ENCODE measurements at places on chromosomes 1 and 21.

- DNase-seq, result no peak
Observed at GRCh38 chr1:220717800-220718640, 27.9 kb downstream of the C1orf115 start.

- no peak for DNase-seq
Observed at GRCh38 chr1:171292799-171293198, 21.2 kb upstream of the FMO4 start.

- no peak for DNase-seq
Observed at GRCh38 chr1:25579292-25580252, 36.2 kb downstream of the LDLRAP1 start.

GRCh38 chr1:187294421-187295201 is 465.9 kb downstream of the PLA2G4A start:
- no peak for DNase-seq

DNA sequence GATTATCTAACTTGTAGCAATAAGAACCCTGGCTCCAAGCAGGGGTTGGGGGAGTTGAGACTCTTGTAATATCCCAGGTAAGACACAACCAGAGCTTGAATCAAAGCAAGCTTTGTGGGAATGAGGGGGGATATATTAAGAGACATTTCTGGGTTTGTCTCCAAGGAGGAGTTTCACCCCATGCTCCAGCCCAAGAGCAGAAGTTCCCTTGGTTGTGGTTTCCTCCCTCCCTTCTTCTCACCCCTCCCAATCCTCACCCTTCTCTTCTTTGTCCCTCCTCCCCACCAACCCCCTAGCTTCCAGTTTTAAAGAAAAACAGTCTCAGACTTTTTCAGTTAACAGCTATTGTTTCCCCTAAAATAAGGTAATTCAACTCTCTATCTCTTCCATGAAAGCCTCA is 11.9 kb downstream of the TRAF3IP3 start:
- DNase-seq, result no peak

DNA sequence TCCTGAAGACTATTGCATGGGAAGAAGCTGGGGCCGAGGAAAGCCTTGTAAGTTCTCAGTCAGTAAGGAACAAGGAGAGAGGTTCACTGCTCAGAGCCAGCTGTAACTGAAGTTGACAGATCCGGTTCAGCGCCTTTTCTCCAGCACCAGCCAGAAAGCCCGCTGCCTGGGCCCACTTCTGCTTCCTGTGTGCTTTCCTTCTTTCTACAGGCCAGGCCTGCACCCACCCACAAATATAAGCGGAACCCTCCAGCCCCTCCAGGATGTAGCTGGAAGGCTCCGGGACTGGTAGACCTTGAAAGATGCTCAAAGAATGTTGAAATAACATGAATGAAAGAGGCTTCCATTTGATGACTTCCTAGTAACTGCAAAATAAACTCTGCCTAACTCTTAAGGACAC is 38.8 kb downstream of the PARP1 start:
- no peak for DNase-seq

GRCh38 chr1:159008744-159009188 is 941 bp upstream of the IFI16 start:
- DNase-seq, result peak; percentile 28

DNA sequence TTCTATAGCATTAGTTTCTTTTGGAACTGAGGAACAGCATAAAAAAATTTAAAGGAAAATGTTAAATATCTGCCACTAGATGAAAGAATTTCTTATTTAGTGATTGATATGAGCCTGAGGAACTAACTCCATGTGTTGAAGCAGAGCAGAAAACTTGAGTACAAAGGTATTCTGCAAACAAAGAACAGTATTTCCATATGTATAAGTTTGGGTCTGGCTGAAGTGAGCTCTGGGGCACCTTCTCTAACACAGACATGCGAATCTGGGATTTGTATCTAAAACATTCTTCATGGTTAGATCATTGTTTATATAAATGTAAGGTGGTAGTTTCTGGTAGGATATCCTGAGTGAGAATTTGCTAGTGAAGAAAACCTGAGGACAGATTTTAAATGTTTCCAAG is 123.2 kb downstream of the TYW3 start:
- no peak for DNase-seq

GRCh38 chr1:233253832-233254331 is 41.6 kb downstream of the PCNX2 start:
- no peak for DNase-seq

DNA sequence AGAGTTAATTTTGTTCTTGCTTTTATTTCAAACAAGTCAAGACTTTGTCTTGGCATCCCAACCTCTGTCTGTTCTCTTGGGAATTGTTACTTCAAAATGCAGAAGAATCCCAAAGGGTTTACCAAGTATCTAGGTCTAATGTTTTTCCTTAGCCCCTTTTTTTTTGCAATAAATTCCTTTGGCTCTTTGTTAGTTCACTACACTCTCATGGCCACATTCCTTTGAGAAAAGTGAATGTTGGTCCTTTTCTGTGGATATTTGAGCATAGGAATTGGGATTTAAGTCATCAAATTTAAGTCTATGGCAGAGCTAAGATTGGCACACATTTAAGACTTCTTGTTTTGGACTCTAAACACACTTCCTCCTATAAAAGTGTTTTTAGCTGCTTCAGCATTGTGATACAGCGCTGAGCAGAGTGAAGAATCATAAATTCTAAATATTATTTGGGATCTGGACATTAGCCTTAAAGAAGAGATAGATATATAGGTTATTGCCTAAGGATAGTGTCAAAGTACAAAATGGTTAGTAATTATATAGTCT is 1.9 kb downstream of the BTF3L4 start:
- no peak for DNase-seq

DNA sequence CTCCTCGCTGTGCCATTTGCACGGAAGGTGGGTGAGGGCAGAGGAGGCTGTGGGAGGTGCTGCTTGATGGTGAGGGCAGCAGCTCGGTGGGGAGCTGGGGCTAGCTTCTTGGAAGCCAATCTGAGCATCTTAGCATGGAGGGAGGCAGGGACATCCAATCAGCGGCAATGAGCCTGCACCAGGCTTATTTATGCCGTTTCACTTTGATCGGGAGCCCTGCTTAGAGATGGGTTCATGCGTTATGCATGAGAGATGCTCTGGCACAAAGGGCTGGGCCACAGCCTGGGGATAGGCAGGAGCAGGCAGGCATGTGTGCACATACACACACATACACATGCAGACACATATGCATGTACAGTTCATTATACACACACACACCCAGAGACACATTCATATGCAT is 220.2 kb downstream of the GRIK3 start:
- no peak for DNase-seq

DNA sequence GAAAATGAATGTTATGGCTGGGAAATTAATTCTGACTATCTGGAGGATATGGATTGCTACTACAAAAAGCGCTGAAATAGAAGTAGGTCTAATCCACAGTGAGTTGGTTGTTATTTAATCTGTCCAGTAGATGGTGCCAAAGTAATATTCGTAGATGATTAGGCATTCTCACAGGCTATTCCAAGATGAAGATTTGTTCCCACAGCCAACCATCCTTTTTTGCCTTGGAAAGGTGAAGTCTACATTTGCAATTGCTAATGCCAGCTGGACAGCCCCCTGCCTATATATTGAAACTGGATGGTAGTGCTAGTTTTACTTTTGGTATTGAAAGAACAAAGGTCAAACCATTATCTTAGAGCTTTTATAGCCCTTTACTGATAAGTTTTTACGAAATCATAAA is 43.8 kb downstream of the RBM11 start:
- DNase-seq, result no peak

GRCh38 chr1:118338936-118339335 is 153.9 kb upstream of the SPAG17 start:
- DNase-seq, result no peak

- DNase-seq, result no peak
Observed at GRCh38 chr1:67556297-67556900, 126.2 kb upstream of the SERBP1 start.

DNA sequence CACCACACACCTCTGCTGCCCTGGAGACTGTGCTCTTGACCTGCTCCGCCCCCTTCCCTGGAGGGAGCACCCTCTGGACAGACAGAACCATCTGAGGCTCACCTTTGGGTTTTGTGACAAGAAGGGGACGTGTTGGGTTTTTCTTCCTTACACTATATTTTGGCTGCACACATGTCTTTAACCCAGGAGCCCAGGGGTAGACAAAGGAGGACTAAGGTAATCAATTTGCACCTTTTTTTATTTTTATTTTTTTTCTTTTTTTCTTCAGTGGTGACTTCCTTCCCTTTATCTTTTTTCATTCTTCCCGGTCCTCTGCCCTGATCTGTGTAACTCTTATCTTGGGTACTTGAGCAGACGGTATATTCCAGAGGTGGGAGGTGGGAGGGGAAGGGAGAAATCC is 8.5 kb upstream of the TXLNA start:
- no peak for DNase-seq

GRCh38 chr1:31955917-31956736 is 18.0 kb upstream of the PTP4A2 start:
- DNase-seq, result peak; percentile 73

GRCh38 chr1:56921479-56921878 is 44.3 kb downstream of the C8B start:
- no peak for DNase-seq

- no peak for DNase-seq
Observed at GRCh38 chr1:41612953-41613352, 128.5 kb upstream of the EDN2 start.

- DNase-seq, result no peak
Observed at GRCh38 chr1:24178407-24178806, 8.7 kb downstream of the IFNLR1 start.

- peak; percentile 1 for DNase-seq
Observed at GRCh38 chr1:67429528-67430357, 459 bp downstream of the SERBP1 start.

- DNase-seq, result no peak
Observed at GRCh38 chr1:19599810-19600209, 44.3 kb upstream of the NBL1 start.

DNA sequence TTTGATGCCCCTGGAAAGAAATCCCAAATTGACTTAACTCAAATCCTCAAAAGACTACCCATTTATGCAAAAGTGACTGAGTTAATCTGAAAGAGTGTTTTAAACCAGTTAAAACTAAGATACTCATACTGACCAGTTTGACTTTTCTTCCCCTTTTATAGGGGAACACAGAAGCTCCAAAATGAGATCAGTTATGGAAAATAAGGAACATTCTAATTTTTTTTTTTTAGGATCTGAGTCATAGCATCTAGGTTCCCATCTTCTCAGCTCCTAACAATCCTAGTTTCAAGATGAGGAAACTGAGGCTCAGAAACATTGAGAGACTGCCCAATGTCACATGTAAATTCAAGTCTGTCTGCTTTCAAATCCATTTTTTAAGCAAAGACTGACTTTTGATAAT is 231.1 kb upstream of the RUNX1 start:
- no peak for DNase-seq

DNA sequence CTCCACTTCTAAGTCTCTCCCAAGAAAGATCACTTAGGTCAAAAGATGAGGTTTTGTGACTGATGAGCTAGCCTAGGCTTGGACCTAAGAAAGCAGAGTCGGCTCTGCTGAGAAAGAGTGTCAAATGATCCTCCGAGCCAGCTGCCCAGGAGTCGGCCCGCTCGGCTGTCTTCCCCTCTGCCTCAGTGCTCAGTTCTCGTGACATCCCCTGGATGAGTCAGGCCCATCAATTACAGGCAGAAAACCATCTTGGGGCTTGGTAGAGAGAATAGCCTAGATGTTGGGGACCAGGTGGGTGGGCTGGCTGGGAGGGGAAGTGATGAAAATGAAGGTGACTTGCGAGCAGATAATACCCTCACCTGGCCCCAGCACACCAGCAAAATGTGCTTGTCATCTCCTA is 60.5 kb downstream of the SLC66A1 start:
- DNase-seq, result no peak

DNA sequence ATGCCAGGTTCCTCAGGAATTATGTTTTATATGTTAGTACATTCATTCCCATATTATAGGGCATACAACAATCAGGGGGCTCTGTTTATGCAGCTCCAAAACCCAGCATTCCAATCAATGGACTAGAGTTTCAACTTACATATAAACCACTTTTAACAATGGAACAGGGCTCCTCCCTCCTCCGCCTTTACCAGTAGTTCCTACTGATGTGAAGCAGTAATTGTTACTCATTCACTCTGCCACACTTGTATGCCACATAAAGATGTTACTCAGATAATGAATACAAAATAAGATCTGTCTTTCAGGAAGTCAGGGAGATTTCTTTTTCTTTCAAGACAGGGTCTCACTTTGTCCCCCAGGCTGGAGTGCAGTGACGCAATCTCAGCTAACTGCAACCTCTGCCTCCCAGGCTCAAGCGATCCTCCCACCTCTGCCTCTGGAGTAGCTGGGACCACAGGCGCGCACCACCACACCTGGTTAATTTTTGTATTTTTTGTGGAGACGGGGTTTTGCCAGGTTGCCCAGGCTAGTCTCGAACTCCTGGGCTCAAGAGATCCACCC is 17.1 kb downstream of the ZNF281 start:
- no peak for DNase-seq

DNA sequence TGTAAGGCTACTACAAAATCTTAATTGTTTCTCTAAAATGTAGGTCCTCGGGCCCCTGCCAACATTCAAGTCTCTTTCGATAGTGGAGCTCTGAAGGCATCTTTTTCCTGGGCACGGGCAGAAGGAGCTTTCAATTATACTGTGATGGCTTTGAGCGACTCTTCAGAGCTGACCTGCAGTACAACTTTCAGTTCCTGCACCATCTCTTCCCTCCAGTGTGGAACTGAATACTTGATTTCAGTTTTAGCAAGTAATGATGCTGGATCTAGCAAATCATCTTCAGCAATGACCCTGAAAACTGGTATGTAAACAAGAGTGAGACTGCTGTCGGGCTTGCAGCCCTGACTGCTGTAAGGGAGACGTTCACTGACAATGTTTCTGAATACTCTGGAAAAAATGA is 9.6 kb downstream of the FNDC7 start:
- no peak for DNase-seq

- no peak for DNase-seq
Observed at GRCh38 chr1:241225741-241226140, 131.3 kb downstream of the RGS7 start.

- DNase-seq, result no peak
Observed at GRCh38 chr1:203428981-203429599, 46.5 kb upstream of the PRELP start.

DNA sequence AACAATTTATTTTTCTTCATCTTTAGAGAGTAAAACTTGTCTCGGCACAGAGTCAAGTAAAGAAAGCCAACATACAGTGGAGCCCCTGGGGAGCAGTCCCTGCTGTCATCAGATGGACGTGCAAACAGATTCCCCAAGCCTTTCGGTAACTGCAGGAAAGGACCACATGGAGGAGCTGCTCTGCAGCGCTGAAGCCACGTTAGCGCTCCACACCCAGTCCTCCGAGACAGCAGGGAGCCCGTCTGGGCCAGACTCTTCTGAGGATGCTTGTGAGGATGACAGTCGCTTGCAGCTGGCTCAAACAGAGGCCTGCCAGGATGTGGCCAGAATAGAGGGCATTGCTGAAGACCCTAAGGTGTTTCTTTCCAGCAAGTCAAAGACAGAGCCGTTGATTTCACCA is 77.1 kb upstream of the SCCPDH start:
- no peak for DNase-seq

- no peak for DNase-seq
Observed at GRCh38 chr1:40952744-40953315, 26.7 kb upstream of the CTPS1 start.
